SK-MEL-5 (cell line): ENCODE measurements at places on chromosomes 3 and 15. TPM values are rescaled to one million over a fixed set of nuclear protein-coding genes. Genes with fewer than 3 reads are reported as not detected.

SLC22A14 gene
- total RNA-seq, result not detected in 2 replicates

PGBD4 gene
- 3.0 TPM in 2 replicates for total RNA-seq

ZNF639 gene
- total RNA-seq, result 39.2 and 39.3 TPM in 2 replicates

HGD gene
- total RNA-seq, result not detected in 2 replicates

TMEM40 gene
- not detected in 2 replicates for total RNA-seq

SNURF gene
- 2.3 and 3.2 TPM in 2 replicates for total RNA-seq

LTK gene
- 0.08 TPM in 1 of 2 replicates, not detected in the other for total RNA-seq

ST8SIA2 gene
- total RNA-seq, result 0.13 TPM in 1 of 2 replicates, not detected in the other

ZCWPW2 gene
- 0.16 TPM in 2 replicates for total RNA-seq

EPHA3 gene
- total RNA-seq, result 40.8 and 43.2 TPM in 2 replicates

PARP9 gene
- 29.8 and 30.1 TPM in 2 replicates for total RNA-seq

CLDN18 gene
- not detected in 2 replicates for total RNA-seq

ARHGAP11A gene
- total RNA-seq, result 17.7 and 27.0 TPM in 2 replicates

TF gene
- total RNA-seq, result 0.34 and 0.59 TPM in 2 replicates

TRPM1 gene
- 105 and 109 TPM in 2 replicates for total RNA-seq

MYO5C gene
- total RNA-seq, result 0.03 and 0.11 TPM in 2 replicates

RHOV gene
- 0.32 and 0.82 TPM in 2 replicates for total RNA-seq

IL17RC gene
- 49.0 and 49.1 TPM in 2 replicates for total RNA-seq

FBXO40 gene
- total RNA-seq, result 0.05 and 0.08 TPM in 2 replicates

CA12 gene
- total RNA-seq, result 17.4 and 19.2 TPM in 2 replicates
